Hepatocyte (in vitro differentiated cells): ENCODE measurements at places on chromosomes 6 and 20. TPM values are rescaled to one million over a fixed set of nuclear protein-coding genes. Genes with fewer than 3 reads are reported as not detected.

DNA sequence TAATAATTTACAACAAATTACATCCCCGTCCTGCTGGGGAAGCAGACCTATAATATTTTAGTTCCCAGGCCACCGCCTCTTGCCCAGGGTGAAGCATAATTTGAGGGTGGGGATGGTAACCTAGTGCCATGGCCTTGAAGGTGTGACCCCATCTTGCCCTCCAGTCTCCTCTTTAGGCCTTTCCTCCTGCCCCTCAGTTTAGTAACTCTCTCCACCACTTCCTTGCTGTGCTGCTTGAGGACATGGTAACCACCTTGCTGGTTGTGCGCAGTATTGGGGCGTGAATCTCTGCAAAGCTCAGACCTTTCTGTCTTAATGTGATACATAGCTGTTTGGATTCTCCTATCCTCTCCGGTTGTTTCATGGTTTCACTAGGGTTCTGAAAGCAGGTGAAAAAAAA, 16.6 kb downstream of the SNX9 start:
- no peak for DNase-seq

DNA sequence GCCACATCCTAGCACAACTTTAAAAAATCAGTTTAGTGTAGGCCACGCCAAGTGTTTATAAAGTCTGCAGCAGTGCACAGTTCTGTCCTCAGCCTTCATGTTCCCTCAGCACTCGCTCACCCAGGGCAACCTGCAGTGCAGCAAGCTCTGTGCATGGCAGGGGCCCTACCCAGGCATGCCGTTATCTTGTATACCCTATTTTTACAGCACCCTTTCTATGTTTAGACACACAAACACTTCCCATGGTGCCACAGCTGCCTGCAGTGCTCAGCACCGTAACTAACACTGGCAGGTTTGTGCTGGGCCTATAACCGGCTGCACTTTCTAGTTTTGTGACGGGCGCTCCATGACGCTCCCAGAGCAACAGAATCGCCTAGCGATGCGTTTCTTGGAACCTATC, 43.8 kb downstream of the ZBTB46 start:
- DNase-seq = no peak

- peak; percentile 66 for DNase-seq
These were observed 46.2 kb downstream of the TTI1 start for GRCh38 chr20:37986873-37987601.

- DNase-seq = peak; percentile 20
These were observed 207.9 kb upstream of the LAMP5 start for GRCh38 chr20:9306521-9306920.

DNA sequence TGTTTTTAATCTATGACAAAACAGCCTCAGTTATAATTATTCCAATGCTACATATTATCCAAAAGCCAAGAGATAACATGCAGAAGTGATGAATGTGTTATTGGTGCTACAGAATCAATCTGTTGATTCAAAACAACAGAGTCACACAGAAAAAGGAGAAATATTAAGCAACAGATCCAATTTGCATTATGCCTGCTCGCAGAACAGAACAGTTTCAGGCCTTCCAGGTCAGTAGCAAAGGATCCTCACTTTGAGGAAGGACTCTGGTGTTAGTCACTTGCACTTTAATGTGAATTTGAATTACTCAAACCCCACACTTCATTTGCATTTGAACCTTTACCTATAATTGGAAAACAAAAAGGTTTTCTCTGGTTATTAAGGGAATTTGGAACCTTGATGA, 198.6 kb upstream of the NT5E start:
- DNase-seq = no peak

DNA sequence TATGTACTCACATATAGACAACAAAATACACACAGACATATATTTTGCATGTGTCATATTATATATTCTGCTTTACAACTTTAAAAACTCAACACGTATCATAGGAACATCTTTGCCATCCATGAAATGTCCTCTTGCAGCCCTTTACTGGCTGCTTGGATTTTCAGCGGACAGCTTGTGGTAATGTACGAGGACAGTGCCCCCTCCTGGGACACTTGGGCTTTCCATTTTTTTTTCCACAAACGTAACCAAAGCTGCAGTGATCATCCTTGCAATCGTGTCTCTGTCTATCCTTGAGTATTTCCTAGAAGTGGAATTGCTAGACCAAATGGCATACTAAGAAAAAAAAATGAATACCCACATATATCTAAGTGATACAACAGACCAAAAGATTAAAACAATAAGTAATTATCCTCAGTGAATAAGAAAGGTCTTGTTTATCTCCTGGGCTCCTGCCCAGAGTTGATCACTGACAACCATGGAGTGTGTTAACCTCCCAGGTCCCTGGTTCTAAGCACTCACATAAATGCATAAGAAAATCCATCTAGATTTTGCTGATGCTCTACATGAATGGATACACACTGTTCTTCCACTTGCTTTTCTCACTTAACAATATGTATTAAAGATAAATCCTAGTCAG, 18.1 kb downstream of the BPI start:
- DNase-seq = peak; percentile 79

- no peak for DNase-seq
These were observed 2.0 kb downstream of the ARMH2 start for GRCh38 chr6:24796616-24797290.

- DNase-seq = no peak
These were observed 142.3 kb upstream of the TENT5A start for GRCh38 chr6:81894788-81895271.

DNA sequence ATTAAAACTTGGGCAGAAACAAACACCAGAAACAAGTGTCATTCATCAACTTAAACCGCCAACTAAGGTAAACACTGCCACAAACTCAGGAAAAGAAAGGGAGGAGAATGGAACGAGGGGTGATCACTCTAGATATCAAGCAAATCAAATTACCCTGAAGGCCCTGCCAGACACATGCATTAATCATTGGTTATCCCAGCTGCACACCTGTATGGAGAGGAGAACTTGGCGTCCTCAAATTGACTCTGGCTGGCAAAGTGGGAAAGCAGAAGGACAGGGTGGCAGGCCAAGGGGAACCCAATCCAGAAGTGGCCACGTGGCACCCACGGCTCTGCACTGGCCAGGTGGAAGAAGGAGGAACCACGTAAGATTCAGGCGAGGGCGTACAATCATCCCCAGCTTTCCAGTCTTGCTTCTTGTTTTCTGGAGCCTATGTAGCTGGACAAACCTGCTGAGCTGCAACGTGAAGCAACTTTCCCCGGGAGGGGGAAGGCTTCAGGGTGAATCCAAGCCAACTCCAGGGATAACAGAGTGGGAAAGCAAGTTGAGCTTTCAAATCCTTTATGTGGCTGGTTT, 156.2 kb upstream of the JARID2 start:
- DNase-seq = no peak

DNA sequence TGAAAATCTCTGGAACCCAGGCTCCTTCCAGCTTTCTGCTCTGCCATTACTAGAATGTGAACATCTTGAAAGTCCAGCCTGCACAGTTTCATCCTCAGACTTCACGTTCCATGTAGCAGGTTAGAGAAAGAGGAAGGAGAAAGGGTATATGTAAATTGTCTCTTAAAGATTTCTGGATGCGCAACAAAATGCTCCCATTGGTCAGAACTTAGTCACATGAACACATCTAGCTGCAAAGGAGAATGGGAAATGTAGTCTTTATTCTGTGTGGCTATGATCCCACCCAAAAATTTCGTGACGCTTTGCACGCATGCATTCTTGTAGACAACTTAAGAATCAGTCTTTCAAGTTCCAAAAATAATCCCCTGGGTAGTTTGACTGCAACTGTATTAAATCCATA, 46.4 kb upstream of the CHD6 start:
- no peak for DNase-seq

GRCh38 chr20:41217422-41217821, 80.1 kb downstream of the PLCG1 start:
- no peak for DNase-seq

GRCh38 chr6:133906050-133906449, 17.1 kb downstream of the TCF21 start:
- DNase-seq = no peak

DNA sequence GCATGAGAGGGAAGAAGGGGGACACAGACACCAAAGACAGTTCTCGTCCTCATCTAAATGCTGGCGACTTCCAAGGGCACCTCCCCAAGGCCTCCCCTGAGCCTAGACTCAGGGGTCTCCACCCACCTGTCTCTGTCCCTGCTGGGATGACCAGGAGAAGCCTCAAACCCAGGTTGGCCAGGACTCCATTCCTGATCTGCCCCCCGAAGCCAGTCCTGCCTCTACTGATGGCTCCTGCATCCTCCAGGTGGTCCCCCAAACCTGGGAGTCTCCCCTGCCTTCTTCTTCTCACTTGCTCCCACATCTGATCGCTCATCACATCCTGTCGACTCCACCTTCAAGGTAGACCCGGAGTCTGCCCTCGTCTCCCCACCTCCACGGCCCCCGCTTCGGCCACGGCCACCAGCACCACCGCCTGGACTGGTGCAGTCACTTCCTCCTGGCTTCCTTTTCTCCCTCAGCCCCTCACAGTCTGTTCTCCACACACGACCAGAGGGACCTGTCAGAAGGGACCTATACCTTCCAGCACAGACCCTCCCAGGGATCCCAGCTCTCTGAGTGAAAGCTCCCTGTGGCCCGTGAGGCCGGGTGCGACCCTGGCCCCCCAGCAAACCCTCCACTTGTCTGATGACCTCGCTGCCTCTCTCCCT, 92.1 kb downstream of the CEBPB start:
- no peak for DNase-seq

DNA sequence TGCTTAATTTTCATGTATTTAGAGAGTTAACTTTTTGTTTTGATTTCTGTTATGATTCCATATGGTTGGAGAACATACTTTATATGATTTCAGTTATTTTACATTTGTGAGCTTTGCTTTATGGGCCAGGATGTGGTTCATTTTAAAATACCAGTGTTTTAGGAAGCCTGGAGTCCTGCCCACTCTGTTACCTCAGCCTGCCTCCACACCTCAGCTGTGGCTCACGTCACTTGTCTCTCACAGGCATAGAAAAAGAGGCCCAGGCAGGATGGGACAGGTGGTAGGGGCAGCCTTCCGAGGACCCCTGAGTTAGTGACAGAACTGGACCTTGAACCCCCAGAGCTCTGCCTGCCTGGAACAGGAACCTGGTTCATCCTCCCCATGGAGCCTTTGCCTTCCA, 16.0 kb downstream of the PSMF1 start:
- no peak for DNase-seq

DNA sequence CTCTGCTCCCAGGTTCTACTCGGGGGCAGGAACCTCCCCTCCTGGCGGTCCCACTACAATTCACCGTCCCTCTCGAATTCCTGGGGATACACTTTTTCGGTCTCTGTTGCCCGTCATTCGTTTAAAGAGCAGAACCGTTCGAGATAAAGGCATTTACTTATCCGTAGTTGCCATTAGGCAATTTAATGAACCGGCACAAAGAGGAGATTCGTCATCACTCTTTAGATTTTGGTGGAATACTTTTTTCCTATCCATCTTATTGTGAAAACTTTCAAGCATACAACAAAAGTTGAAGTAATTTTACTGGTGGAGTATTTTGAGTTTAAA, 1.2 kb upstream of the CD24 start:
- no peak for DNase-seq

DNA sequence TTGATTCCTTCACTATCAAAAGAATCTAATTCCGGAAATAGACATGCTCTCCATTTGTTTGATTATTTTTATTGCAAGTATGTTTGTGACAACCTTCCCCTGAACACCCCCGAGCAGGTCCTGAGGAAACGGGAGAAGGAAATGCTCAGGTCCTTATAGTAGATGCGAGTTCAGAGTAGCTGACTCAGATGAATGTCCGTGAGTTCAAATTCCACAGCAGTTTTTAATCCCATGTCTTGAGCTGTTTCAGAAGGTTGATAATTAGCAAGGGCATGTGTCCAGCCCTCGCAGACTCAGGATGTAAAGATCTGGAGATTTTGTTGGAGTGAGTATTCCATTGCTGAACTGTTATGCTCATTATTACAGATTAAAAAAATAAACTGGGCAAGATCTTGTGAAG, 169.3 kb downstream of the BCAS1 start:
- DNase-seq = peak; percentile 44

Gene SLC17A1
- total RNA-seq = 1.9 and 3.2 TPM in 2 replicates

Gene BPI
- total RNA-seq = 0.63 TPM in 1 of 2 replicates, not detected in the other

Gene TAGAP
- total RNA-seq = 4.4 and 4.9 TPM in 2 replicates

Gene SLC16A10
- total RNA-seq = 34.1 and 42.2 TPM in 2 replicates

Gene TRDN
- 0.10 and 0.24 TPM in 2 replicates for total RNA-seq

Gene CYP39A1
- total RNA-seq = 7.5 and 9.2 TPM in 2 replicates

Gene ADGRF5
- 1.8 and 2.0 TPM in 2 replicates for total RNA-seq

Gene LY6G6C
- total RNA-seq = not detected in 2 replicates

Gene OPRM1
- not detected in 2 replicates for total RNA-seq

Gene COL11A2
- 2.5 and 3.0 TPM in 2 replicates for total RNA-seq
